Brain (organoid and tissue), 16 donors: ENCODE measurements at places on chromosomes 12 and 14.

- no peak for DNase-seq
Observed at GRCh38 chr12:2297658-2298057, 244.9 kb downstream of the CACNA1C start.

- DNase-seq: no peak
Observed at GRCh38 chr14:100641274-100641860, 54.1 kb upstream of the BEGAIN start.

DNA sequence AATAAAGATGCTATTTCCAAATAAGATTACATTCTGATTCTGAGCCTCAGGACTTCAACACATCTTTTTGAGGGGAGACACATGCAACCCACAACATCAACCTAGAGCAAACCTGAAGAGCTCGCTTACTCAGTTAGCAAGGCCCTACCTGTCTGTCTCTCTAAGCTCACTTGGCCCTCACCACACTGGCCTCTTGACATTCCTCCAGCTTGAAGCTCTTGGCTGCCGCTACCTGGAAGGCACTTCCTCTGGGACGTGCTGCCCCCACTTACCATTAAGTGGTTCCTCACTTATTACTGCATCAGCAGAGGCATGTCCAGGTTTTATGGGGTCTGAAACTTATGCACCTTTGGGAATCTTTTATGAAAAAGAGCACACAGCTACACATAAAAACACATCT is 354.8 kb downstream of the GALC start:
- no peak for DNase-seq

DNA sequence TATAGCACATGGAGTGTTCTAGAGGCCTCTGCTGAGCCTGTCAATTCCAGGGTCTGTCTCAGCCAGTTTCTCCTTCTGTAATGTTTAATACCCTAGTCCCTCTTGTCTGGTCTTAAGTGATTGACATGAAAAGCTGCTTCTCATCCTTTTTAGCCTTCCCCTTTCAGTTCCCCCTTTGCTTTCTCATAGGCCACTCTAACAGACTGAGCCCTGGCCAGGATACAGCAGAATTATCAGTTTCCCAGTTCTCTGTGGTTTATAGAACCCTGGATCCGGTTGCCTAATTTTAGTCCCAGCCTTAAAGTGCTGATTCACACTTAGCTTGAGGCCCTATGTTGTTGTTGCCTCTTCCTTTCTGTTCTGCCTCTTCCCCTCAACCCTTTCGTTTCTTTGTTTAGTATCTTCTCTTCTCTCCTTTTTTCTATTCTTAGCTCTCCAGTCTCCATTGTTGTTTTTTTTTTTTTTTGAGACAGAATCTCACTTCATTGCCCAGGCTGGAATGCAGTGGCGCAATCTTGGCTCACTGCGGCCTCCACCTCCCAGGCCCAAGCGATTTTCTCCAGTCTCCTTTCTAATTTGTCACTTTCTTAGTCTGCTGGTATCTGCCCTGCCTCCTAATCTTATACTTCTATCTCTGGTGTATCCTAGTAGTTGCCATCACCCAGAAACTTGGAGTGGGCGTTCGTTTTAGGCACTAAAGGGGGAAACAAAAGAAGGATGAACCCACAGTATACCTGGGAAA is 2.9 kb upstream of the BIN2 start:
- no peak for DNase-seq

GRCh38 chr12:123076604-123077297 is 74.1 kb downstream of the PITPNM2 start:
- DNase-seq: no peak

DNA sequence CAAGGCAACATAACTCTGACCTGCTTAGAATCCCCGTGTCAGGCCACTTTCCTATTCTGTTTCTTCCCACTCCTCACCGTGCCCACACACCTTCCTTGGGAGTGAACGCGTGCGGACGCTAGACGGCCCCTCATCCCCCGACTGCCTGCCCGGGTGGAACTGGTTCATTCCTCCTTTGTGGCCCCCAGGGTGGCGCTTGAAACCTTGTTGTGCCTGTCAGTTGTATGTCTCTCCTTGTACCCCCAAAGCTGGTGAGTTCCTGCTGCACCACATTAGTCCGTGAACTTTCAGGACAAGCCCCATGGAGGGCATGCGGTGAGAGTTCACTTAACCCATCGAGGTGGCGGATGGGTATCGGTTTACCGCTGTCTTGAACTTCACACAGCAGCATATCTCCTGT is 46.7 kb downstream of the SSH1 start:
- no peak for DNase-seq

- DNase-seq: no peak
Observed at GRCh38 chr12:52686756-52687487, 6.7 kb upstream of the KRT1 start.

DNA sequence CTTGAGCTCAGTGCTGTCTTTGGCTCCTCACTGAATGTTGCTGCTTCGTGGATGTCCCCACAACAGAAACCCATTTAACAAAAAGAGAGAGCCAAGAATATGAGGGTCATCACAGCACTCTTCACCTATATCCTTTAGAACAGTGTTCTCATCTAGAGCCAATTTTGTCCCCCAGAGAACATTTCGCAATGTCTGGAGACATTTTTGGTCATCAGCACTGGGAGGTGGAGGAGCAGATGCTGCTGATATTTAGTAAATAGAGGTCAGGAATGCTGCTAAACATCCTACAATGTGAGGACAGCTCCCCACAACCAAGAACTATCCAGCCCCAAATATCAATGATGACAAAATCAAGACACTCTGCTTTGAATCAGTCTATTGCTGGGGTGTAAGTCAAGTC is 92.5 kb downstream of the BBS10 start:
- no peak for DNase-seq
